ENCODE measurements at places on chromosomes 7 and 10.

- no peak for DNase-seq
Observed at GRCh38 chr7:51021906-51022570, 239.3 kb upstream of the GRB10 start.

GRCh38 chr10:104923501-104923900 is 282.4 kb downstream of the SORCS3 start:
- DNase-seq = no peak

GRCh38 chr7:22094413-22095342 is 149.0 kb upstream of the CDCA7L start:
- DNase-seq = no peak

DNA sequence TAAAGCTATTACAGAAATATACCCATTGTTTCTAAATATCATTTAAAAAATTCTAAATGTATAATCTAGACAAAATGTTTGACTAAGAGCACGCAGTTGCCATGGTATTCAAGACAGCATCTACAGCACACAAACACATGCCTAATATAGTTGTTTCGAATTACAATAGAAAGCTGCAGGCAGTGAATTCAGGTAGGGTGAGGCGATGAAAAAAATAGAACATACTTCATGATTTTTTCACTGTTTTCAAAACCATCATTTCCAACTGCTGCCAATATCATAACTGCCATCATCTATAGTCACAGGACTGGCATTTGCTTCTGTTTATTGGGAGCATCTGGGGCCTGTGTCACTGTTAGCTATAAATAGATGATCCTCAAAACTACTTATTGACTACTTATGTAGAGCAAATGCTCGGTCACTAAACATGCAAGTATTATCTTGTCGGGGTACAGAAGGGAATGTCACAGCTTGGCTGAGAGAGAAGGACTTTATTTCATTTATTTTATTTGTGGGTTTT is 34.4 kb upstream of the OTUD1 start:
- no peak for DNase-seq

- no peak for DNase-seq
Observed at GRCh38 chr10:104937567-104937966, 296.5 kb downstream of the SORCS3 start.

- no peak for DNase-seq
Observed at GRCh38 chr7:35604595-35604994, 90.3 kb downstream of the HERPUD2 start.

- no peak for DNase-seq
Observed at GRCh38 chr7:82507976-82508677, 64.5 kb upstream of the CACNA2D1 start.

- DNase-seq = no peak
Observed at GRCh38 chr10:34217524-34217923, 597.6 kb downstream of the PARD3 start.

DNA sequence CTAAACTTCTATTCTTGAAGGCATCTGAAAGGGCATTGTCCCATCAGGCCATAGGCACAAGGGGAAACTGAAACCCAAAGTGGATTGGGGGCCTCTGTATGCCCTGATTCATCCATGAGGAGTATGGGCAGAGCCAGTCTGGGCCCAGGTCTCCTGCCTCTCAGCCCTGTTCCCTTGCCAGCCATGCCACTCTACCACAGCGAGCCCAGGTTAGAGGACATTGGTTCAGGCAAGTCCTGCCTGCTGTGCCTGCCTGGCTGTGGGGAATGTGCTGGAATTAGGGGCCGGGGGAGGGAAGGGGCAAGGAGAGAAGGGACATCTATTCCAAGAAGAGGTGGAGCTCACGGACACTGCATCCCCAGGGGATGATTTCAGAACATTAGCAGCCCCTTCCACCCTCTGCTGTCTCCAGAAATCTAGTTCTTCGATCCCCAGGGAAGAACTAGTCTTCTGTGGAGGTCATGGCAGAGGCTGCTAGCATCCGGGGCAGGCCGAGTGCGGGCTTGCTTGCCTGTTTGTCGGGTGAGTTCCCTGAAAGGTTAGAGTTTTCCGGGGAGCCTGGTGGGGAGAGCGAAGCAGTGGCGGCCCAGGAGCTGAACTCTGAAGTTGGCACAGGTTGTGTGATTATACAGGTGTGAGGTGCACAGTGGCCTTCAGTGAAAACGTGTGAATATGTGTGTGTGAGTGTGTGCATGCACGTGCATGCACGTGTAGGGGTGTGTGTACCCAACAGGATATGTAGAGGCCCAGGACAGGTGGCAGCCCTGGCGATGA is 37.8 kb downstream of the TBATA start:
- no peak for DNase-seq
